ENCODE measurements at places on chromosomes 2 and 18.

- no peak for DNase-seq
These were observed 67.0 kb downstream of the ARHGAP28 start for GRCh38 chr18:6796511-6796910.

DNA sequence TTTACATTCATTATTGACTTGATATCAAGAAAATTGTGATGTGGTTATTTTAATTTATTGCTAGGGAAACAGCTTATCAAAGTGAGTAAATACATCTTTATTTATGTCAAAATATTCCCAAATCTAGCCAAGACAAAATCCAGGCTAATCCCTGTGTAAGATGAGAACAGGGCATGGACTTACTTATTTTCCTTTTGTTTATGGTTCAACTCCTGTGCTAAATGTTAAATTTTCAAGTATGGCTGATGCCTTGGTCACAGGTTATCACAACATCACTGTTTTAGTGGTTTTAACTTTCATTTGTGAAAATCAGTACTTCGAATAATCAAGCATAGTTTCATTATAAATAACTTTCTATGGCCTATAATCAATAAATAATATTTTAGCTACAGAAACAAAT is 657.0 kb upstream of the SYT4 start:
- DNase-seq, result no peak

GRCh38 chr2:172606285-172606684 is 50.4 kb downstream of the PDK1 start:
- no peak for DNase-seq

DNA sequence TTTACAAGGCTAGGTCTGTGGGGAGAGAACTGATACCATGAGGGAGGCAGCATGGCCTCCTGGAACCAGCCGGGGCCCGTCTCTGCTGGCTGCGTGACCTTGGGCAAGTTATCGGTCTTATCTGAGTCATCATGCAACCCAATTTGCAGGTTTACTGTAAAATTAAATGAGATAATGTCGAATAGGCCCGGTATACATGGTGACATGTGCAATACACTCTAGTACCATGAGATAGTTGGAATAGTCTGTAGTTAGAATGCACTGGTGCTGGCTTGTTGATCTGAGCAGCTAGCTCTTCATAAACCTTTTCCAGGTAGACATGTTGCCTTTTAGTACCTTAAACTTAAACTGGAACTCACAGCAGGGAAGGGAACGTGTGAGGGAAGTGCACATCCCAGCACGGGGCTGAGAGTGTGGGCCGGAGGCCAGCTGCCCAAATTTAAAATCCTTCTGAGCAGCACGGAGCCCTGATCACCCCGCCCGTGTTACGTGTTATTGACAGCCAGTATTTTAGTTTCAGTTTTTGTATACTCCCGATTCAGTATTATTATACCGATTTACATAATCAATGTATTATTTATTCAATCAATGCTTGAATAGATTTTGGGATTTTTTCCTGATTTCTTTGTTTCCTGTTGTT is 72.4 kb upstream of the HS6ST1 start:
- no peak for DNase-seq

DNA sequence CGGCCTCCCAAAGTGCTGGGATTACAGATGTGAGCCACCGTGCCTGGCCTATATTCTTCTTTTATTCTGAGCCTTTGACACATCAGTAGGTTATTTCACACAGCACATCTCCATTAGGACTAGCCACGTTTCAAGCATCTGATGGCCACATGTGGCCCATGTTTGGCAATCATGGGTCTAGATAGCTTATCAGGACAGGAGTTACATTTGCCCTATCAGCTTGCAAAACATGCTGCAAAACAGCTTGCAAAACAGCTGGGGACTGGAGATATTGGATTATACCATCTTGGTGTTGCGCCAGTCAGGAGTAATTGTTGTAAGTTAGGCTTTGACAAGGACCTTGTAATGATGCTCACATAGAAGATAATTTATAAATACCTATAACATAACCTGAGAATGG is 94.9 kb downstream of the GBX2 start:
- no peak for DNase-seq

GRCh38 chr2:148720501-148721001 is 76.0 kb downstream of the EPC2 start:
- no peak for DNase-seq

GRCh38 chr2:237617587-237617982 is 9.8 kb upstream of the LRRFIP1 start:
- DNase-seq, result no peak

- no peak for DNase-seq
These were observed 84.2 kb downstream of the NCKAP5 start for GRCh38 chr2:133484106-133484505.

GRCh38 chr2:47389692-47390091 is 13.3 kb upstream of the MSH2 start:
- DNase-seq, result no peak

GRCh38 chr2:96138179-96139145 is at the start of gene ASTL:
Gene ASTL (minus strand): TSS chr2:96138502. CDS start chr2:96138436, 66 bp downstream.
- DNase-seq, result no peak

- no peak for DNase-seq
These were observed 59.5 kb downstream of the ABCG8 start for GRCh38 chr2:43898134-43898837.

GRCh38 chr2:145501920-145502319 is 982.0 kb upstream of the ZEB2 start:
- no peak for DNase-seq

GRCh38 chr18:62453864-62454263 is 69.0 kb upstream of the ZCCHC2 start:
- DNase-seq, result no peak

- no peak for DNase-seq
These were observed 182.5 kb upstream of the LINC00305 start for GRCh38 chr18:64331419-64331818.

- DNase-seq, result no peak
These were observed 155.5 kb upstream of the SMAD2 start for GRCh38 chr18:48085781-48086487.

Data from GM18507 (cell line).